ENCODE measurements at places on chromosomes 1 and 21. TPM values are rescaled to one million over a fixed set of nuclear protein-coding genes. Genes with fewer than 3 reads are reported as not detected.
A peak's percentile ranks its signal among the peaks of the same experiment; 100 is the strongest.

DNA sequence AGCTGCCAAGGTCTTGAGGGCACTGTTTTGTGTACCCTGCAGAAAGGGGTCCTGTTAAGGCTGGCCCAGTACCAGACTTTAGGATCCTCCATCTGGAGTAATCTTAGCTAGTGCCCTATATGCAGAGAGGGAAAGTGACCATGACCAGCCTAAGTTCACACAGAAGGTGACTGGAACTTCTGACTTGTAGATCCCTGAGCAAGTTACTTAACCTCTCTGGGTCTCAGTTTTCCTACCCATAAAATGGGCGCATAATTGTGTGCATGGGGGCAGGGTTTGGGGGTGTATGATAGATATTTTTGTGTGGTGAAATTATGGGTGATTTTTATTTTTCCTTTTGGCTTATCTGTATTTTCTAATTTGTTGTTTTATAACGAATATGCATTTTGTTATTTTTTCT is 3.3 kb upstream of the SHISAL2A start:
- no peak for DNase-seq

GRCh38 chr1:32773018-32773763 is 44.0 kb downstream of the YARS1 start:
- DNase-seq, result peak; percentile 85

Gene FAM72D
- total RNA-seq, result 0.77 TPM

GRCh38 chr1:245133995-245134715 is 20.6 kb upstream of the KIF26B start:
- no peak for DNase-seq

DNA sequence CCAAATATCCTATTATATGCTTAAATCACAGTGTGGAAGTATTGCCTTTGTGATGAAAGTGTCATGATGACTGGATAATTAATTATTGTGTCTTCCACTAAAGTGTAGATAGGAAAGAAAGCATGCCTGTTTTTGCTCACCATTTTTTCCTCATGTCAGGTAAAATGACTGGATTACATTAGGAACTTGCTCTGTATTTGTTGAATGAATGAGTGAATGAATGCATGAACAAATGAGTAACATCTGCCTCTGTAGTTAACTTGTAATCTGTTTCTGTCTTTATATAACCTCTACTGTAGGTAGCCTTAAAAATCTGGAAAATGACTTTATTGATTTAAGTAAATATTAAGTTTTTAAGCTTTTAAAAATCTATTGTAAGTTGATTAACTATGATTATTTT is 2.9 kb upstream of the PTPRC start:
- DNase-seq, result no peak

GRCh38 chr1:229397762-229398161 is 36.1 kb downstream of the ACTA1 start:
- no peak for DNase-seq

Gene AMY2A
- not detected for total RNA-seq

DNA sequence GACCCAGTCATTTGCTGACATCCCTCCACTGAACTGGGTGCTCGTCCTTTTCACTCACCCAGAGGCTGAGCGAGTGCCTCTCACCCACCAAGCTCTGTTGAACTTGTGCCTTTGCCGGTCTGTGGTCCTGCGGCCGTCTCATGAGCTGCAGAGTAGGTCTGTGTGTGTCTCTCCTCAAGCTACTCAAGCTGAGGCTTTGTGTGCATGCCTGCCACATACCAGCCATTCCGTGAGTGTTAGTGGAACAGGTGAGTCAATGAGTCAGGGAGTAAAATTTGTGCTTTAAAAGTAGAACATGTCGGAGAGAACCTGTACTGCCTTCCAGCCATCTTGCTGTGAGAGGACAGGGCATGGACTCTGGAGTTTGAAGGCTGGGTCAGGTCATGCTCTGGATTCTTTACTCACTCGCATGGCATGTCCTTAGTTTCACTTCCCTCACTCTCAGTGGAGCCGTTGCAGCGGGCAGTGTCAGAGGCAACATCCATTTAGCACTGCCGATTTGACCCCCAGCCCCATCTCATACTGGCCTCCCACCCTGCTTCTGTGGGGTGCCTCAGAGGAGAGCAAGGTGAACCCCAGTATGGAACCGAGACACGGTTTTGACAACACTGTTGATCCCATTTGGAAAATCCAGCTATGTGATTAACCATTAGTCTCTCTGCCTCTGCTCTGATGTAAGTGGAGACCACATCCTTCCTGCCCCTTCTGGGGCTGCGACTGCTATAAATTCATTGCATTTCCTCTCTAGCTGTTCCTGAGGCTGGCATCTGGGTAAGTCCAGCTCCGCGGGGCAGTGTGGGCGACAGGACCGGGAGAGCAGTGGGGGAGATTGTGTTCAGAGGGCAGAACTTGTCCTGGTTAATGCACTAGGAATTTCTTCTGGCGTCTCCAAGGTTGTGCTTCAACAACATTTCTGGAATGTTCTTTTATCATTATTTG is at the start of gene NLRP3:
NLRP3 (plus strand) TSS at position 751 of the 939 bp plus-strand sequence. CDS start 2,628 bp downstream, outside the sequence.
- peak; percentile 62 for DNase-seq

DNA sequence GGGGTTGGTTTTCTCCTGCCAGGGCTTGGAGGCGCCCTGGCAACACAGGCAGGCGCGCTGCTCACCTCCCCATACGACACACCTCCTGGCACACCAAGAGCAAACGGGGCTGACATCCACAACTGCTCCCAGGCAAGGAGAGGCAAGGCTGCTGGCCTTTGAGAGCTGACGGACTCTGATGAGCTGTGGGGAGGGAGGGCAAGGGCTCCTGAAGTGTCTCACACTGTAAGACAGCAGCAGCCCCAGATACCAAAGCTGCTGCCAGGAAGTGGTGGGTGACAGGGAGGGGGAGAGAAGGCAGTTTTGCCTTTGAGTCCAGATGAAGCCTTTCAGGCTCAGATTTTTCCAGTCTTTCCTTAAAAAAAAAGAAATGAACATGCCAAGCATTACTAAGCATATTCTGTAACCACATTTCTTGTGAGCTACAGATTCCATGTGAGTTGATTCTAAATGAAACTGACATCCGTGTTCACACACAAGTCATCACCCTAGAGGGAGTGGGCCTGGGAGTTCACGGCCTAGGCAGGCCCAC is 24.3 kb downstream of the PGBD5 start:
- no peak for DNase-seq

Gene FAM76A
- 18.0 TPM for total RNA-seq

DNA sequence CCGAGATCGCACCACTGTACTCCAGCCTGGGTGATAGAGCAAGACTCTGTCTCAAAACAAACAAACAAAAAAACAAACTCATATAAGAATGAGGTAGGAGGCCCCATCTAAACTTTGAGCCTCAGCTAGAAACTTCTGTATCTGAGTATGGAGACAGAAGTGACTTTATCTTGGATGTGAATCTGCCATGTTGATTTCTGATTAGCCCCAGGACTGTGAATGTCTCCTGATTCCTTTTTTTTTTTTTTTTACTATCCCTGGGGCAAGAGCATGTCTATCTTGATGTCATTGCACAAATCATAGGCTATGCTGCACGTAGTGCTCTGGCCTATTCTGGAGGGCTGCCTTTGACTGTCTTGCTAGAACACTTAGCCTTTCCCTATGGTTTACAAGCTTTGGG is 211.0 kb downstream of the PTPRU start:
- DNase-seq, result no peak

GRCh38 chr1:206491616-206492015 is 15.7 kb upstream of the RASSF5 start:
- no peak for DNase-seq

GRCh38 chr1:224333309-224333926 is 3.4 kb upstream of the NVL start:
- no peak for DNase-seq

DNA sequence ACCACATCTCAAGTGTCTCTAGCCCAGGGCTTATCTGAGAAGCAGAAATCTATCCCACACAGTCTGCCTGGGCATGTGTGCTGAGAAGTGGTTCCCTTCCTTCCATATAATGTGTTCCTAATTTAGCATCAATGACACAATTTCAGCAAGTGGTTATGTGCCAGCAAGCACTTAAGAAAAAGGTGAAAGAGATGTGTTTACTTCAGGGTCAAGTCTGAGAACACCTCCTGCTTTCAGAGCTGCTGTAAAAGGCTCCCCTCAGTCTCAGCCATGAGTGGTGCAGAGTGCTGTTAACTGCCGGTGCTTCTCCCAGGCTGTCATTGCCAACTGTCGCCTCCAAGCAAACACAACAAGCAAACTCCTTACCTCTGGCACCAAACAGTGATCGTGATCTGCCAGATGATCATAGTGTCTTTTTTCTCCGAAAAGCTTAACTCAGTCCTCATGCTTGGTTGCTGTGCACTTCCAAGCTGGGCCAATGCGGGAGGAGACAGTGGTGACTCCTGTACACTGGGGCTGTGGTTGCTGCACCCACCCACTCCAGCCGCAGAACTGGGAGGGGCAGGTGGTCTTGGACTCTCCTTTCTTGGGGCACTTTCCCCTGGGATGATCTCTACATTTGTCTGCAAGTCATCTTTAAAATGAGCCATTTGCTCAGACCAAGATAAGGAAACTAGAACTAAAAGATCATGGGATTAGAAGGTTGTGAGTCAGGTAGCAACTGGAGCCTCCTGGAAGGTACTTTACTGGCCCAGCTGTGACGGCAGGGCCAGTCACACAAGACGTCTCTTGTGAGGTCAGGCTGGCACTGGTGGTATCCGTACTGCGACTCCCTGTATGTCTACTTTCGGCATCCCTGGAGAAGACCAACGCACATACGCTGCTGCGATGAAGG is 32.4 kb downstream of the ATP1A1 start:
- no peak for DNase-seq

- DNase-seq, result no peak
Measured at GRCh38 chr21:28669321-28669720, 323.4 kb downstream of the LTN1 start.

DNA sequence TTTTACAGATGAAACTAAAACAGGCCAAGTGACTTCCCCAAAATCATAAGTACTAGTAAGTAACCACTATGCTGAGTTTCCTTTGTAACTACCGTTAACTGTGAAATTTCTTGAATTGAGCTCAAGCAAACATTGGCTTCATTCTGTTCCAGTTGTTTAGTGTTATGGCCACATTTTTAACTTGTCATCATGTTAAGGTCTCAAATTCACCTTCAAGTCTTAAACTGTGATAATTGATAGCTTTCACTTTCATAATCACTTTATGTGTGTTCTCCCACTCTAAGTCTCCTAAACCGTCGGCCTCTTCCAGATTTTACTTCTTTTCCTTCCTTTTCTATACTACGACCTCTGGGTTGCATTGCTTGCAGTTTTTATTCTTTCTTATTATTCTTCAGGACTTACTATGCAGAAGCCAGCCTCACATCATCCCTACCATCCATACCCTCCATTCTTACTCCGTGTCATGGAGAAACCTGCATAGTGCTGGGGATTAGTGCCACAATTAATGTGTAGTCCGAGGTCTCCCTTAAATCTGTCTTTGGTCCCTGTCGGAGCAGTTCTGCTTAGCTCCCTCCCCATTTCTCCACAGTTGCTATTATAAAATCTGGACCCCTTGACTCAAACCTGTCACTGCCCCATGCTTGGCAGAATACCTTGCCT is 5.8 kb downstream of the KIF1B start:
- no peak for DNase-seq

- DNase-seq, result peak; percentile 50
Measured at GRCh38 chr1:23567996-23568607, 8.8 kb upstream of the ID3 start.

Gene HMGCS2
- 0.32 TPM for total RNA-seq
